ENCODE measurements at places on chromosomes 4 and X.

DNA sequence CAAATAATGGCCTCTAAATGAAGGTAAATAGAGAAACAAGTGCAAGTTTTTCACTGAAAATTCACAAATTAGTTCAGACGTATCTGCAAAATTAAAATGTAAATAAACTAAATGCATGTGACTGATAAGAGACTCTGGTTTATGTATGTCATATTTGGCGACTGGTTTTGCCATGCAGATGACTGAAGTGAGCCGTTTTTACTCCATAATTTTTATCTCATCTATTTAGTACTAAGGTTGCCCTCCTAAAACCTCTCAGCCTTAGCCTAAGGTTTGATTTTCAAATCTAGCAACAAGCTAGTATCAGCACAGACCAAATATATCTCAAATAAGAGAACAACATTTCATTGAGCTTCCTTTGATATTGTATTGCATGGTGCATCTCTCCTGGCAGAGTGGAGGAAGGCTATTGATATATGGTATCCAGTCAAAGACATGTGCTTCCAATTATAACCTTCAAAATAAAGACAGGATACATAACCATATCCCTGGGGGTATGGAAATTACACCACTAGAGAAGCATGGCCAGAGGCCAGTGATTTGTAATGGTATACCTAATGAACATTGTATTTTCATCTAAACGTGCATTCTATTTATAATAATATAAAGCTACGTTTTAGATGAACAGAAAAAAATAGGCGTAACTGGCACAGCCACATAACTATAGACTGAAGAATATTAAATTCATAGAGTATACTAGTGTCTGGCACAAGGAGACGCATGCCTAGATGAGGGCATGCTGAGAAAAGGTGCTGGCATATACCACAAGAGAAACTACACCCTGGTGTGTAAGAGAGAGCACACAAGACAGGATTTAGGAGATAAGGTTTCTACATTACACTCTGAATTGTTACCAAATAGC lies 392.6 kb upstream of the INTU start:
- DNase-seq, result no peak

- no peak for DNase-seq
Observed at GRCh38 chrX:25226151-25226550, 210.4 kb upstream of the ARX start.

GRCh38 chr4:176641237-176641636 lies 151.5 kb downstream of the VEGFC start:
- no peak for DNase-seq

DNA sequence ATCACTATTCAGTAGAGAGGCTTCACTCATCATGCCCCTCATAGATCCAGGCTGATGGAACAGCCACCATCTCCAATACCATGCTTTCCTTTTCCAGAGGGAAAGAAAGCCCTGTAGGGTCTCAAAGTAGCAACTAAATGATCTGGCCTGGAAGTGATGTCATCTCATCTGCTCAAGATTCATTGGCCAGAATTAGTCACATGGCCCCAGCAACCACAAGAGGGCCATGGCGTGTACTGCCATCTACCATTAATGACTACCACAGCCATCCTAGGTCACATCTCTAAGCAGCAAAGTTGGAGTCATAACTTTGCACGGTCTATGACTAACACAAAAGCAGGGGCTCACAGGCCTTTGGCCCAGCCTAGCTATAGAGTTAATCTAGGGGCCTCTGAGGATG lies 194.8 kb downstream of the KIT start:
- DNase-seq, result no peak

- DNase-seq, result no peak
Observed at GRCh38 chr4:1401409-1402020, 4.7 kb downstream of the NKX1-1 start.

- no peak for DNase-seq
Observed at GRCh38 chr4:100170986-100171385, 19.3 kb downstream of the DDIT4L start.

GRCh38 chr4:105998171-105999063 lies 103.1 kb downstream of the NPNT start:
- no peak for DNase-seq

DNA sequence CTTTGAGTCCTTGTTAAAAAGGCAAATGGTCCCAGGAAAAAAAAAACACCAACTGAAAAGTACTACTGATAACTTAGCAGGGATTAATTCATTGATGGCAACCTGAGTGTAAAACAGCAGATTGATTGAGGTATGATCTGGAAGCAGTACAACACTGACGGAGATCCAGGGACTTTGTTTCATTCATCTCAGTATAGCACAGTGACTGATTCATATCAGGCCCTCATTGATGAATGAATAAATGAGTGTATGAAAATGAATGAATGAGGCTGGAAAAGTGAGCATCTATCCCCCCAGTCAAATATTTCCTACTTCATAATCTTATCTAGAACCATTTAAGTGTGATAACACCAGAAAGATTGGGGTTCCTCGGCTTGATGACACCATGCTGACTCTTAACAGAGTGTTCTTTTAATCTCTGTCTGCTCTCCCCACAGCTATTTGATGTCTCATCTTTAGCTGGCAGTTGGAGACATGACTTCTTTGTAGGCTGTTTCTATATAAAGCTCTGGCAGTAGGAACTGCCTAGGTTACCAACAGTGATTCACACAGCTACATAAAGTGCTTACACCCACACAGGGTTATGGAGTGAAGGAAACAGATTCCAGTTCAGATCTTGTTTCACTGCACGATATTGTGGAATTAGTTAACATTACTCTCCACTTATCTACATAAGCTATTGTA lies 18.6 kb upstream of the RNF128 start:
- DNase-seq, result no peak

DNA sequence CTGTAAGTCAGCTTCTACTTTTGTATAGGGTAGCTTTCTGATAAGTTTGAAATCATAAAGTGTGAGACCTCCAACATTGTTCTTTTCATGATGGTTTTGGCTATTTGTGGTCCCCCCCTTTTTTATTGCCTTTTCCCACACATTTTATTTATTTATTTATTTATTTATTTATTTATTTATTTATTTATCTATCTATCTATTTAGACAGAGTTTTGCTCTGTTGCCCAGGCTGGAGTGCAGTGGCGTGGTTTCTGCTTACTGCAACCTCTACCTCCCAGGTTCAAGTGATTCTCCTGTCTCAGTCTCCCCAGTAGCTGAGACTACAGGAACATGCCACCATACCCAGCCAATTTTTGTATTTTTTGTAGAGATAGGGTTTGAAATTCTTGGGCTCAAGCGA lies 9.7 kb upstream of the MTHFD2L start:
- no peak for DNase-seq

DNA sequence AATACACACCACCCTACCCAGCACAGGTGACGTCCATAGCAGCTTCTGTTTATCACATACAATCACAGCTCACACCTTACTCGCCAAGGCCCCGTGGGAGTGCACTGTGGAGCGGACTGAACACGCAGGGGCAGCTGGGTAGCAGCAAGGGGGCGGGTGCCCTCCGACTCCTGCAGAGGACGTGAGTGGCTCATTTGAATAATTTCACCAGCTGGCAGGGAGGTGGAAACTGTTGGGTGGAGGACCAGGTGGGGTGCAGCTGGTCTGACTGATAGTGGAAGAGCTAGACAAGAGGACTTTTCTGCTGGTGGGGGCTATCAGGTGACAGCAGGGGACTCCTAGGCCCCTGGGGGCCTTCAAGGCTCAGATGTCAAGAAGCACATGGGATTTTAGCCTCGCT lies 16.3 kb downstream of the MAN2B2 start:
- DNase-seq, result no peak

DNA sequence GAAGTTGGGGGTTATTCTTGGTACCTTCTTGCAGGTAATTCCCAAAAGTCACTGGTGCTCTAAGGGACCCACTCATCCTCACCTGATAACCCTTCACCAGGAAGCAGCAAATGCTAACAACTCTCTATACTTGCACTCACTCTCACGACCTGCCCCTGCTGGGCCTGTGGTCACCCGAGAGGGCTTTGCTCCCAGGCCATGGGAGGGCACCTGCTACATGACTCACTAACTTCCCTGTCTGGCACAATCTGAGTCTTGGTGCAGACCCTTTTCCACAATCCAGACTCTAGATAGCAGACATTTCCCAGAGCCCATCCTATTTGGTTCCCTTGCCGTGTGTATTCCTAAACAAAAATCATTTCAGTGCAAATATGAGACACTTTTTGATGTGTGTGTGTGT lies 403.8 kb upstream of the FAT1 start:
- no peak for DNase-seq

GRCh38 chr4:52957220-52957686 lies 95.1 kb downstream of the RASL11B start:
- DNase-seq, result peak; percentile 45

DNA sequence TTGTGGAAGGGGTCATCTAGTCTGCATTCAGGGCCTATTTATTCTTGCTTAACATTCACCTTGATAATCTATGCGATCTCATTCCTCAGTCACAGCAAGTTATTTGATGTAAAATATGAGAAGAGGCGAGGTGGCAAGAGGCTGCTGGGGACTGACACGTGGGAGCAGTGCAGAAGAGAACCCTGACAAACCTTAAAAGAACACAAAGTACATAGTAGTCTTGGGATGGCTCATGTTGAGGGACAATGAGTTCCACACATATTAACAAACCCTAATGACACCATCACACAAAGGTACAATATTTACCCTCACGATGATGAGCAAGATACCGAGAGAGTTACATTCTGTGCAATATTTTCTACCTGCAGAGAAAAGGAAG lies 57.5 kb downstream of the MAML3 start:
- no peak for DNase-seq

DNA sequence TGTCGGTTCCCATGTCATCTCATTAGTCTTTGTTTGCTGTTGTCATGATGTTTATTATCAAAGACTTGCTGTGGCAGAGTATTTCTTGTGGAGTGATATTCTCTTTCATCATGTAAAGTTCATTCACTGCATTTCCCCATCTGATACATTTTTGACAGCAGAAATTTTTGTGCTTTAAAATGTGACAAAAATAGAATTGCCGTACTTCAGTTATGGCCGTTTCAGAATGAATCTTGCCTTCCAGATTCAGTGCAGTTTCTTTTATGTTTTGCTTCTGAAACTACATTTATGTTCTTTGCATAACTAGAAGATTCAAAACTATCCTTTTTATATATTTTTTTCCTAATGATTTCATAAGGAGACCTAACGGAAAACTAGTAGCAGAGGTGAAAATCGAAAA lies 10.0 kb downstream of the CSTF2 start:
- DNase-seq, result no peak

- no peak for DNase-seq
Observed at GRCh38 chr4:26179316-26179760, 141.5 kb upstream of the RBPJ start.

GRCh38 chr4:142278171-142278570 lies 567.9 kb downstream of the INPP4B start:
- DNase-seq, result no peak

DNA sequence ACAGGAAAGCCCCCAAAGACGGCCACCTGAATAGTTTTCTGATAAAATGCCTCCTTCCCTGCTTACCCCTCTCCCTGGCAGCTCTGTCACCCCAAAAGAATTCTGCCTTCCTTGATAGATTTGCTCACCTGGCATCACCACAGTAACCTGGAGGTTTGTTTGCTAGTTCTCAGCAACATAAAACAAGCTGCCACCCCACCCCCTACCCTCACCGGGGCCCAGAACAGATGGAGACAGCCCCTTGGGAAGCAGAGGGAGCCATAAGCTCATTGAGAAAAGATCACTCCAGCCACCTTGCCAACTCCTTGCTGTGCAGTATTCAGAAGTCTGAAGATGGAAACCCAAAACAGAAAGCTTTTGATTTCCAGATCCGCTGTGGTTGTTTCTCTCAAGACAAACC lies 108.6 kb downstream of the DHX15 start:
- no peak for DNase-seq

DNA sequence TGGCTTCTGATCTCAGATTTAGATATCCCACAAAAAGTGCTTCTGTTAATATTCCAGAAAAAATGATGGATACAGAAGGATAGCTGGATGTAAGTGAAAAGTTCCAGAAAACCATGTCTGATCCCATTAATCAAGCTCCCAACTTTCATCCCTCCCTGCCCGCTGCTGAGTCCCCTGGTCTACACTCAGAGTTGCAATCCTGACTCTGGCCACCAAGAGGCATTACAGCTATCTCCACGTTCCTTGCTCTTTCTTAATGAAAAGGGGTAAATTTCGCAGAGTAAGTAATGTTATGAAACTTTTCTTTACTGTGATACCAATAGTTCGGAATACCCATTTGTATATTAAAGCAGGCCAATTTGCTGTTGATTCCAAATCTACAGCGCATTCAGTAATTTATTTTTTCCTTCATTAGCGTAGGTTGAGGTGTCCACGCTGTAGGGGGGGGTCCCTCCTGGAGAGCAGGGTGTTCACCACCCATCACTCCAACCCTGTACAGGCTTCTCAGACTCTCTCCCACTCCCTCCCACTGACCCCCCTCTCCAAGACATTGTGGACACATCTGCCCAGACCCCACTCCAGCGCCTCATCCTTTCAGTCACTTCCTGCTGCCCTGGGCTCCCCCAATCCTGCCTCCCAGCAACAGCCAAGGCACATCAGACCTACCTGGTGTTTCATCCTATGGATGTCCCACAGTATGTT lies 55.1 kb downstream of the RAB40A start:
- DNase-seq, result no peak

GRCh38 chr4:82741188-82741587 lies 57.4 kb downstream of the SCD5 start:
- DNase-seq, result no peak

Data from urinary bladder (tissue), 4 donors.